ENCODE measurements at places on chromosomes 5 and 9.
A peak's percentile ranks its signal among the peaks of the same experiment; 100 is the strongest.

GRCh38 chr9:78668148-78668832 is 371.4 kb downstream of the PSAT1 start:
- no peak for DNase-seq

- no peak for DNase-seq
Observed at GRCh38 chr5:171251519-171251918, 57.5 kb upstream of the TLX3 start.

- no peak for DNase-seq
Observed at GRCh38 chr5:147436596-147436995, 73.3 kb downstream of the DPYSL3 start.

GRCh38 chr5:135920199-135920598 is 24.6 kb upstream of the IL9 start:
- no peak for DNase-seq

DNA sequence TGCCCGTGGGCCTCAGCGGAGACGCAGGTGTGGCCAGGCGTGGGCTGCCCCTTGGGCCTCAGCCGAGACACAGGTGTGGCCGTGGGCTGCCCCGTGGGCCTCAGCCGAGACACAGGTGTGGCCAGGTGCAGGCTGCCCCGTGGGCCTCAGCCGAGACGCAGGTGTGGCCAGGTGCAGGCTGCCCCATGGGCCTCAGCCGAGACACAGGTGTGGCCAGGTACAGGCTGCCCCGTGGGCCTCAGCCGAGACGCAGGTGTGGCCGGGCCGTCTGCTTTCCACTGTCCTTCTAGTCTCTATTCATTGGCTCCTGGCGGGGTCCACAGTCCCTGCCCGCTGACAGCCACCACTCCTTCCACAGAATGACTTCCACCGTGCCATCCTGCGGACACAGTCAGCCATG is 56.1 kb downstream of the KCNT1 start:
- no peak for DNase-seq

DNA sequence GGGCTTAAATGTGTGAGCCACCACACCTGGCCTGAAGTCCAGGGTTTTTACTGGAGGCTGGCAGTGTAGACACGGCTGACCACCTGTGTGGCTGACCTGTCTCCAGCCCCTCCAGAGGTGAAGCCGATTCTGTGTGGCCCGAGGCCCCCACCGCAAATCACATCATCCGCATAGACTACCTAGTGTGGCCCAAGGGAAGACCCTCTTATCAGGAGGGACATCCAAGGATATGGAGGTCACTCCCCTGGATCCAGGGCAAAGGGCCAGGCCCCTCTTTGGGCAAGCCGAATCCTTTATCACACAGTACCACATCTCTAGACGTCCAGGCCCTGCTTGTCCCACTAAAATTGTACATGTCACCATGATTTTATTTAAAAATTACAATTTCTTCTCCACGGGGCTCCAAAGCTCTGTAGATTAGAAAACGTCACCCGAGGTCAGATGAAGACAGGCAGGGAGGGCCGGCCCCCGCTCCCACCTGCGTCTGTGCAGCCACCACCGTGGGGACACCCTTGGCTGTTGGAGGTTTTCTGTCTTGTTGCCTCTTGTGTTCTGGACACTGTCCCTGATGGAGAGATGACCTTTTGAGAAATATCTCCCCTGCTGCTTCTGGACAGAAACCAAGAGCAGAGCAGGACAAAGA is 20.1 kb downstream of the LAMC3 start:
- DNase-seq = no peak

DNA sequence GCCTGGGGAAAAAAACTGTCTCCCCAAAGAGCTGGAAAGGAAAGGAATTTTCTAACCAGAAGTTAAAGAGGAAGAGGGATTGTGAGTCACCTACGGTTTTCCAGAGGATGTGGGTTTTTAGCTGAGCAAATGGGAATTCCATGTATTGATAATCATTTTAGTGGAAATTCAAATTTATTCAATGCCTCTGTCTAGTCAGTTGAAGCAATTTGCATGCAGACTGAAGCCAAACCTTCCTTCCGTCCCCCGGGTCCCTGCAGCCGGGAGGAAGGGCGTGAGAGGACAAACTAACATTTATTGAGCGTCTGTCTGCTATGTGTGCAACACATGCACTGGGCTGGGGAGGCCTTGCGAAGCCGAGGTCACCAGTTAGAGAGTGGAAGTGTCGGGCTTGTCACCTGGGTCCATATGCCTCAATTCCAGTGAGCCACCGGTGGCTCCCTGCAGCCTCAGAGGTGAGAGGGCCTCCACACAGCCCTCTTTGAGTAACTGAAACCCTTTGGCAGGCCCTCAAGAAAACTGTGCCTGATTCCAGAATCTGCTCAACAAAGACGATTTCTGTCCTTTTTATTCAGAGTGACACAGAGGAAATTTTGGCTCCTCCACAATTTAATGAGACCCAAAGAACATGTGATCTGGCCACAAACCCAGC is 70.3 kb downstream of the COL27A1 start:
- no peak for DNase-seq

GRCh38 chr9:26723486-26723885 is 169.1 kb downstream of the CAAP1 start:
- peak; percentile 20 for DNase-seq

- no peak for DNase-seq
Observed at GRCh38 chr5:136819526-136820302, 454.4 kb upstream of the TRPC7 start.

GRCh38 chr9:136258299-136258625 is 12.7 kb upstream of the QSOX2 start:
- no peak for DNase-seq

Measured in activated naive CD4-positive, alpha-beta T cell treated with anti-CD3 and anti-CD28 coated beads, Interleukin-2, amount 10 ng/mL, durations not matched to agents 7 days and 5 days (primary cell).